ENCODE measurements at places on chromosomes 3 and 15.

- DNase-seq: no peak
Measured at GRCh38 chr3:114043205-114043604, 13.1 kb downstream of the CCDC191 start.

GRCh38 chr3:184466413-184466960 lies 86.6 kb downstream of the CHRD start:
- DNase-seq: no peak

GRCh38 chr3:37736624-37737023 lies 125.1 kb upstream of the CTDSPL start:
- no peak for DNase-seq

DNA sequence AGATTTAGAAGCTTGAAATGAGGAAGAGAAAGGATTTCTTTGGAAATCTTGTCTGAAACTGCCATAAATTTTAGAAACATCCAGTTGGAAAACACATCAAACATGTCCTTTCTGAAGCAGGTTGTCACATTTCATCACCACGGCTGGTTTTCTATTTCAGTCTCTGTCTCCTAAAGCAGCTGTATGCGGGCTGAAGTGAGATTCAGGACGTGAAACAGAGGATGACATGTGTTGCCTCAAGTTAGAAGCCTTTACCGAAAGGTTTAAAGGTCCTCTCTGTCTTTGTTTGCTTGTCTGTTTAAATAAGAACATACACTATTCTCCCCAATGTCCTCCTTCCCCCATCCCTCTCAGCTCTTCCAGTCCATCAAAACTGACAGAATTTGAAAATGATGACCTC lies 141.9 kb downstream of the SQOR start:
- no peak for DNase-seq

GRCh38 chr3:158936530-158937113 lies 134.8 kb downstream of the MFSD1 start:
- no peak for DNase-seq
